ENCODE measurements at places on chromosomes 16 and 17.

DNA sequence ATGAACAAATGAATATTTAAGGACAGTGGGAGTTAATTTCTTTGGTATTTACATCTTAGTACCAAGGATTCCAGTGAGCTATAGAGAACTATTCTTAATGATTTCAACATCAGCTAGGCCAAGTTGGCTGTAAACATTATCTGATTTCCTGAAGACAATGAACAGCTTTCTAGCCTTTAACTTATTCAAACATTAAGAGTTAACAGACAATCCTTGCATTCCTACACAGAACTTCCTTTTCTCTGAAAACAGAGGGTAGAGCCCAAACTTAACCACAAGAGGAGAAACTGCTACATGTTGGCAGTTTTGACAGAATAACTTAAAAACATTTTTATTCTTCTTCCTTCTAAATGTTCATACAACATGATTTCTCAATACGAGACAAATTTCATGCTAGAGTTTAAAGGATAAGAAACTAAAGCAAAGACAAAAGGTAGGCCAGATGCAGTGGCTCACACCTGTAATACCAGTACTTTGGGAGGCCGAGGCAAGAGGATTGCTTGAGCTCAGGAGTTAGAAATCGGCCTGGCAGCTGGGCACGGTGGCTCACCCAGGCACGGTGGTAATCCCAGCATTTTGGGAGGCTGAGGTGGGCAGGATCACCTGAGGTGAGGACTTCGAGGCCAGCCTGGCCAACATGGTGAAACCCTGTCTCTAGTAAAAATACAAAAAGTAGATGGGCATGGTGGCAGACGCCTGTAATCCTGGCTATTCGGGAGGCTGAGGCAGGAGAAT is 4.4 kb downstream of the CRLF3 start:
- no peak for DNase-seq

- peak; percentile 48 for DNase-seq
These were observed 12.0 kb downstream of the CORO7 start for GRCh38 chr16:4404247-4404966.

GRCh38 chr17:45311401-45311759 is 5.4 kb downstream of the MAP3K14 start:
- no peak for DNase-seq

DNA sequence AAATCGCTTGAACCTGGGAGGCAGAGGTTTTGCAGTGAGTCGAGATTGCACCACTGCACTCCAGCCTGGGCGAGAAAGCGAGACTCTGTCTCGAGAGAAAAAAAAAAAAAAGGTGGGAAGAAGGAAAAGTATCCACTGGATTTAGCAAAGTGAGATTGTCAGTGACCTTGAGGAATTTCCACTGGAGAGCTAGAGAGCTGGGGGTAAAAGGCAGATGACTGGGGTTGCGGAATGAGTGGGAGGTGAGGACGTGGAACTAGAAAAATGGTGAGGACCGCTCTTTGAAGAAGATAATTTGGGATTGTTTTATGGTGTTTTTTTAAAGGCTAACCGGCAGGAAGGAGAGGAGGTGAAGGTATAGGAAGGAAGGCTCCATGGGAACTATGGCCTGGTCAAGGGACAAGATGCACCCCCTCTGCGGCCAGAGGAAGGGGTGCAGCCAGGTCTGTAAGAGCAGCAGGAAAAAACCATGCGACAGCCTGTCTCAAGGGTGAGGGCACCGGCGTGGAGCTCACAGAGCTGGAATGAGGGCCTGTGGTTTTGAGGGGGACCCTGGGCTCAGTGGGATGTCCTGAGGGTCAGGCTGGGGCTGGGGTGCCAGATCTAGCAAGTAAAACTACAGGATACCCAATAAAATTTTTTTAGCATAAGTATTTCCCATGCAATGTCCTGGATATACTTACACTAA is 694 bp upstream of the MLST8 start:
- no peak for DNase-seq

Measured in liver (tissue), 10 donors.